NCI-H1930 (cell line): ENCODE measurements at places on chromosomes 11 and 22.

- no peak for DNase-seq
These were observed 615.0 kb upstream of the ARHGAP42 start for GRCh38 chr11:100072131-100072530.

GRCh38 chr11:24574461-24574860 lies 77.6 kb downstream of the LUZP2 start:
- no peak for DNase-seq

DNA sequence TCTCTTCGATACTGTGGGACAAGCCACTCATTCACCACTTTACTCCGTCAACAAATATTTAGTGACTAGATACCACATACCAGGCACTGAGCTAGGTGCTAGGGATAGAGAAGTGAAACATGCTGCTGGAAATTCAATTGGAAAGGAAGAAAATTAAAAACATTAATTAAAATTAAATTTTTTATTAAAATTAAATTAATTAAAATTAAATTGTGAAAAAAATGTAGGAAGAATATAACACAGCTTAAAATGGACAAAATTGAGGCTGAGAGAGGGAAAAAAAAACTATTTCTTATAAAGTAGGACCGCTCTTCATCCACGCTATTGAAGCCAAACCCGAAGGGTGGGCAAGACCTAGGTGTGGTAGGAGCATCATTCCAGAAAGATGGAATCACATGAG lies 23.6 kb upstream of the LRRC55 start:
- DNase-seq = no peak

DNA sequence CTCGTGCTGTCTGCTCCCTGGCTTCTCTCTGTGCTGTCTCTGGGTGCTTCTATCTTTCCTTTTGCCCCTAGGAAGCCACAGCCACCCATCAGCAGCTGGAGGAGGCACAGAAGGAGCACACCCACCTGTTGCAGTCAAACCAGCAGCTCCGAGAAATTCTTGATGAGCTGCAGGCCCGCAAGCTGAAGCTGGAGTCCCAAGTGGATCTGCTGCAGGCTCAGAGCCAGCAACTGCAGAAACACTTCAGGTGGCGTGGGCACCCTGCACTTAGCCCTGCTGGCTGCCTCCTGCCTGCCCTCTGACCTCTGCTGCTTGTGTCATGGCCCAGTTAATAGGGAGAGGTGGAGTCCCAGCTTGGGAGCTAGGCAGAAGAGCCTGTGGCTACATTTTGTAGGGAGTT lies 67.8 kb downstream of the CEP164 start:
- no peak for DNase-seq

DNA sequence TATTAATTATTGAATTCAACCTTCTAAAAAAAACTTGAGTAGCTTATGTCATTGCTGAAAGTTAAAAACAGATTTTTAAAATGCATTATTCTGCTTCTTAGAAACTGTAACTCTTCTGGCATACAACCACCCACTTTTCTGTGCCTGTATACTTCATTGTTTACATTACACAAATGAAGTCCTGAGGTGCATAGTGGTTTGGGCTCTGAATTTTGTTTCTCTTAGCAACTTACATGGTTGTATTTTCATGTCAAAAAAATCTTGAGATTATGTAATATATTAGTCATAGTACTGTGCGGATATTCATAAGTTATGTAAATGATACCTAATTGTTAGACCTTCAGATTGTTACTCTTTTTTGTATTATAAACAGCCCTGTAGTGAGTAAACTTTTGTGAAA lies 12.2 kb downstream of the SC5D start:
- DNase-seq = no peak

- DNase-seq = no peak
These were observed 81.9 kb downstream of the LRRC32 start for GRCh38 chr11:76588455-76589325.

DNA sequence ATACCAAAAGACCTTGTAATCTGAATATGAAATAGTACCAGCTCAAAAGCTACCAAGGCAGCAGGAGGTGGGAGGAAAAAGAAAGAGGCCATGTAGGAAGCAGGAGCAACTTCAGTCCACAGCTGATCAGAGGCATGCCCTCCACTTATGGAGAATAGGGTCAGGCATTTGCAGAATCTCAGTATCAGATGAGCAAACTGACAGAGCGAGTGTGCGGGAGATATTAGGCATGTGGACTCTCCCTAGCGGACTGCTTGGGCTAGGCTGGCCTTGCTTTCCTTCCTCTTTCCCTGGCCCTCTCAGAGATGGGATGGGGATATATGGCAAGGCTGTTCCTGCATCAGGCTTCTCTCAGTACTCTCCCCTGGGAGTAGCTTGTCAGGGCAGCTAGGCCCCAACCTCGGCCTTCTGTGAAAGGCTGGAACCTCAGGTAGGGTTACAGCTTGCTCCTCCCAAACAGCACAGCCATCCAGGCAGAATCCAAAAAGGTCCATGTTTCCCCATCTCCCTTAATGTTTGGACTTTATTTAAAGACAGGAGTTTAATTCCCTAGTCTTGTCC lies 37.0 kb downstream of the ETS1 start:
- no peak for DNase-seq

DNA sequence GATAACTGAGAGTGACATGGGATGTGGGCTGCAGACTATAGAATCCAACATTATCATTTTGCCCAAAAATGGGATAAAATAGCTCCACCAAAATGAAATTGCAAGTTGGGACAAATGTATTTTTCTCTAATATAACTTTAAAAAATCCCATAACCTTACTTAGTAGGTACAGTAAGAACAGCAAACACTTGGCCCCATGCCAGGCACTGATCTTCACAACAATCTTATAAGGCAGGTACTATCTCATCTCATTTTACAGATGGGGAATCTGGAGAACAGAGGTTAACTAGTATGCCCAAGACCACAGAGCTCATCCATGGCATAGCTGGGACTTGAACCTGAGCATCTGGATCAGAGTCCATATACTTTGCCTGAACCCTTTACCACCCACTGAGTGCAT lies 13.5 kb upstream of the ARHGEF17 start:
- DNase-seq = no peak

- no peak for DNase-seq
These were observed 6.8 kb downstream of the MAP4K2 start for GRCh38 chr11:64796047-64796756.

DNA sequence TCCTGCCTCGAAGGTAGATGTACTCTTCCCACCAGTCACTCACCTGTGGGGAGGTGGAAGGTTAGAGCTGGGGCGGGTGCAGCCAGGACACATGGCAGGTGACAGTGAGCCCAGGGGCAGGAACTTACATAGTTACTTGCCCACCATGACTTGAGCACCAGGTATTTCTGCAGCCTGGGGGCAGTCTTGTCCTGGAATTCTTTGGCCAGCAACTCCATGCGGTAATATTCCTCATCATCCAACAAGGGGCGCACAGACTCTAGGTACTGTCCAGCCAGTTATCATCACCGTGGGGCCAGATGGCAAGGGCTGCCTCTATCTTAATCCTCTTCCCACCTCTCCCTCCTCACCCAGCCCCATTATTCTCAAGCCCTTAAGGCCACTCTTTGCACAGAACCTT lies 2.2 kb downstream of the CPT1B start:
- DNase-seq = peak; percentile 39

- DNase-seq = no peak
These were observed 181.5 kb downstream of the MAML2 start for GRCh38 chr11:96161307-96162089.

DNA sequence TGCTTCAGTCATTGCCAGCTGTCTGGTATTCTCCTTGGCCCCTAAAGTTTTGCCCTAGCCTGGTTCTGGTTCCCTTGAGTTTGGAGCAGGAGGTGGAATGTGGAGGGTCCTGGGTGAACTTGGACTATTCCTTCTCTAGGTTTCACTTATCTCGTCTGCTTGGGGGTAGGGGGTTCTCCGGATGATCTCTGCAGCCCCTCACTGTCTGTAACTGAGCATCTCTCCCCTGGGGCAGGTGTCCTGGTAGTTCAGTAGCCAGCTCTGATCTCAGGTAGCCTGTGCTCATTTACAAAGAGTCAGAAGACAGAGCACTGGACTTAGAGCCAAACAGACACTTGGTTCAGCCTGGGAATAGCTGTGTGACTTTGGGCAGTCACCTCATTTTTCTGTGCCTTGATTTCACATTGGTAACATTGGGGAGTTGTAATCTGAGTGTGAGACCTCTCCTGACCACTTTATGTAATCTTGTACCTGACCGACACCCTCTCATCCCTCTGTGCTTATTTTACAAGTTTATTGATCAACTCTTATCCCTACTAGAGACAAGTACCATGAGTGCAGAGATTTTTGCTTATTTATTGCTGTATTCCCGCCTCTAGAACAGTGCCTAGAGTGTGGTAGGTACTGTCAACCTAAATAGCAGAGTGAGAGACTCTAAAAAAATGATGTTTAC lies 804 bp downstream of the CCDC134 start:
- DNase-seq = no peak

- no peak for DNase-seq
These were observed 246.5 kb downstream of the CADM1 start for GRCh38 chr11:115257678-115258077.

DNA sequence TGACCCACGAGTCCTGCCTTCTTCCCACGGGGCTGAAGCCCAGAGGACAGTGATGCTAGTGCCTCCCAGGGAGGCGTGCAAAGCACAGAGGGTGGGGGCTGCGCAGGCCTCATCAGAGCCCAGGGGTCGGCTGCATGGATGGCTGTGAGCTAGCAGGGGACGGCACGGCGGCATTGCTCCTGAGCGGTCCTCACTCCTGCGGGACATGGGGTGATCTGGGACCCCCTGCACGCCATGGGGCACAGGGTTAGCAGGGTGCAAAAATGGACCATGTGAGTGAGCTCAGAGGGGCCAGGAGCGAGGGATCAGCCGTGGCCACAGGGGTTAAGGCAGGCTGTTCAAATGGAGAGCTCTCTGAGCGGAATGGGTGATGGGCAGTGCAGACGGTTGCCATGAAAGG lies 138.3 kb downstream of the SNX19 start:
- no peak for DNase-seq

DNA sequence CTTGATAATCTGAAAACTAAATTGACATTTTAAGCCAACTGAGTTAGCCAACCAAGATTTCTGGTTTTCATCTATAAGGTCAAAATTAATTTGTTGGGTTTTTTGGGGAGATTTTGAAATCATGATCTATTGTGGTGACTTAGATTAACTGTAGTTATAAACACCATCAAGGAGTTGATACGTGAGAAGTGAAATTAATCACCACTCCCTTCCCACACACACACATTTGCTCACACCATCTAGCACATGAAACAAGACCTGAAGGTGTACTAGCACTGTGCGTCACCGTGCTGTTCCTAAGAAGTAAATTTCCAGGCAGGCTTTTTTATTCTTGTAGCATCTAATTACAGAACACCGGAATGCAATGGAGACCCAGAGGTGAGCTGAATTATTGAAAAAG lies 2.1 kb downstream of the OR5B21 start:
- no peak for DNase-seq

DNA sequence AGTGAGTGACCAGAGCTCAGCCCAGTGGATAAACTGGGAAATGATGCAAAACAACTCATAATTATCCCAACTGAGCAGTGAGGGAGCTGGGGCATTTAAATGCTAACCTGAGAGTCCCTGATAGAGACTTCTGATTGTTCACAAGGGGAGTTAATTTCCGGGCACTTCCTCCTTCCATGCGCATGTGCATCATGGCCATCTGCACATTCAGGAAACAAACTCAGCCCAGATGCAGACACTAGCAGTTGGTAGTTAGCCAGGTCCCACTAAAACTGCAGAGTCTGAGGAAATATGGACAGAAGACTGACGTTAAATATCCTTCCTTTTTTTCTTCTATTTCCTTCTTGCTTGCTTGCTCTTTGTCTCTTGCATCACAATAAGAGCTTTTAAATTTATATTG lies 852.1 kb upstream of the LRRC4C start:
- no peak for DNase-seq

- no peak for DNase-seq
These were observed 711.7 kb downstream of the BRD1 start for GRCh38 chr22:49116021-49116420.

- DNase-seq = no peak
These were observed 432.9 kb downstream of the TENM4 start for GRCh38 chr11:79007771-79008402.

- DNase-seq = no peak
These were observed 936 bp downstream of the BRD1 start for GRCh38 chr22:49826603-49827270.

DNA sequence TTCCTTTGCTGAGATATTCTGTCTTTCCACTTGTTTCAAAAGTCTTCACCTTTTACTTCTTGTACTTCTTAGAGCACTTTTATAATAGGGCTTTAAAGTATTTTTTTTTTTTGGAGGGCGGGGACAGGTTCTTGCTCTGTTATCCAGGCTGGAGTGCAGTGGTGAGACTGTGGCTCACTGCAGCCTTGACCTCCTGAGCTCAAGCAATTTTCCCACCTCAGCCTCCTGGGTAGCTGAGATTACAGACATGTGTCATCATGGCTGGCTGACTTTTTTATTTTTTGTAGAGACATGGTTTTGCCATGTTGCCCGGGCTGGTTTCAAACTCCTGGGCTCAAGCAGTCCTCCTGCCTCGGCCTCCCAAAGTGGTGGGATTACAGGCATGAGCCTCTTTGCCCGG lies 57.9 kb downstream of the DYNC2H1 start:
- DNase-seq = no peak

- no peak for DNase-seq
These were observed 68.5 kb downstream of the SBF2 start for GRCh38 chr11:10225553-10225952.

DNA sequence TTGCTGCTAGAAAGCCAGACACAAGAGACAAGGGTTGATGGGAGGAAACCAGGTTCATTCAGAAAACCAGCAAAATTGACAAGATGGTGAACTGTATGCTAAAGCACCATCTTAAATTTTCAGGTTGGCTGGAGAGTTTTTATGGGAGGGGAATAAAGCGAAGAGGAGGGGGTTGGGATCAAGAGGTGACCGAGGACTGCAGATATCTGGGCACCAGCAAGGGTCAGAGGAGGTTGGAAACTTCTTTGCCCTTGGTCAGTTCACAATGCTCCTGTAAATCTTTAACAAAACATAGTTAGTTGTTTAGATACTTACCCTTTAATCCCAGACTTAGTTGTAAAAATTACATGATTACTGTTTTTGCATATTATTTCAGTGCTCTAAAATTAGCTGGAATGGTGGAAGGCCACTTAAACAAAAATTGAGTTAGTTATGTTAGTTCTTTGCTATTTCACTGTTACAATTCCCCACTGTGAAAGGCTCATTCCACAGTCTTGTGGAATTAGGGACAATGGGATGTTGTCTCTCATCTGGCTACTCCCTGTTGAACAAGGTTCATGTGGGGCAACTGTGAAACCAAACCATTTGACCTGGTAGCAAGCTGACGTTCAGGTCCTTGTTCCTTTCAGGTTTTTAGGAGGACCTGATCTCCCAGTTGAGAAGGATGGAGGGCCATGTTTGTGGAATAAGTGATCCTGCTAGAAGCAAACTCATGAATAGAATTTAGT lies 30.6 kb upstream of the QSER1 start:
- DNase-seq = no peak

GRCh38 chr22:41358927-41359326 lies 22.8 kb upstream of the TEF start:
- no peak for DNase-seq

DNA sequence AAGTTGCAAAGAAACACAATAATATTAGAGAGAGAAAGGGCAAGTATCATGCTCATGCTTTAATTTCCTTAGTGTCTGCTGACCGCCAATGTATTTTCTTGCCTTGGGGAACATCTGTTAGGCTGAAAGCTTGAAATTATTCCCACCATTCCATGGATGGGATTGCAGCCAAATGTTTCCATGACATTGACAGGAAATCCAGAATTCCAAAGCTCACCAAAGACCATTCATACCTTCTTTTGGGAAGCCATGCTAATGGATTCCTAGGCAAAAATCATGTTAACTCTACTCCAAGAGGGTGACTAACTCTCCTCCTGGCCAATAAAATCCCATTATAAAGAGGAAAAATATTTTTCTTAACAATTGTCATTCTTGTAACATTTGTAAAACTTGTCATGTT lies 661.4 kb upstream of the FAT3 start:
- no peak for DNase-seq
